ENCODE measurements at places on chromosomes 2 and 18.

DNA sequence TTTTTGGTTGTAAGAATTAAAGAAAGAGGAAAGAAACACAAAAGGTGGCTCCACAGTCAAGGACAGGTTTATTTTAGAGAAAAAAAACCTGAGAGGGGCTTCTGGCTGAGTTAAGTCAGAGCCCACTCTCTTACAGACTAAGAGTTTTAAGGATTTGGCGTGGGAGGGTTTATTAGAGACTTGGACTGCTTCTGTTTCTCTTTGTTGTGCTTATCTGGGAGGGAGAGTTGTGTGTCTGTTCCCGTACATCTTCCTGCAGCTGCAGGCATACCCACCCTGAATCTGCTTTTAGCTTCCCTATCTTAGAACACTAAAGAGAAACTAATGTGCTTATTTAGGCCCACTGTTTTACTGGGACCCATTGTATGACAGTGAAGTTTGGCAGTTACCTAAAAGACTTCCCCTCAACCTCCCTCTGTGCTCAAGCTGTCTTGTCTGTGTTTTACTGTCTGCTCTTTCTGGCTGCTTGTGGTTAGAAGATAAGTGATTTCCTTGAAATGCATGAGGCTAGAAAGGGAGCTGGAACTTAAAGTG is 2.7 kb downstream of the RSAD2 start:
- no peak for DNase-seq

- no peak for DNase-seq
These were observed 1.5 kb upstream of the LTBP1 start for GRCh38 chr2:32945286-32945685.

DNA sequence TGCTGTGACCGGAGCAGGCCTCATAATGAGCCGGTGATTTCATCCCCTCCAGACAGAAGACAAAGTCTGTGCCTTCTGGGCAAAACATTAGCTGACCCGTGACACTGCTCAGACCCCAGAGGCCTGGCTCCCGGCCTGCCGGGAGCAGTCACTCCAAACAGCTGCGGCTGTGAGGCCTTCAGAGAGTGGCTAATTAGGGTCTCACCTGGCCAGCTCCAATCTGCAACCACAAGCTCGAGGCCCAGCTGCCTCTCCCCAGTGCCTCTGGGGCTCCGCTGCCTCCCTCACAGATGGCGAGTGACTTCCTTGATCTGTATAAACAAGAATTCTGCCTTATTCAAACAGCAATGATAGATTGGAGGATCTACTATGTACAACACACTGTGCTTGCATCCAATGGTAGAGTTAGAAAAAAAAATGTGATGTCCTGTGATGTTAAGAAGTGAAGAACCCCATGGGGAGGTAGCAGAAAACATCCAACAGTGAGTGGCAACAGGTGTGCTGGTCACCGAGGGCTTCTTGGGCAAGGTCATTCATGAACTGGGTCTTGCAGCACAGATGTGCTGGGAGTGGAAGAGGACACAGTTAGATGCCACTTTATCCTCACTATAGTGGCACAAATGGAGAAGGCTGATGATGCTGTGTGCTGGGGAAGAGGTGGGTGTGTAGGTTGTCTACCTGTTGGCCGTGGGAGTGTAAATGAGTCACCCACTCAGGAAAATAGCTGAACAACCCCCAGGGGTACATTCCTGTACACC is 98.2 kb upstream of the ASAP2 start:
- DNase-seq: peak; percentile 59

DNA sequence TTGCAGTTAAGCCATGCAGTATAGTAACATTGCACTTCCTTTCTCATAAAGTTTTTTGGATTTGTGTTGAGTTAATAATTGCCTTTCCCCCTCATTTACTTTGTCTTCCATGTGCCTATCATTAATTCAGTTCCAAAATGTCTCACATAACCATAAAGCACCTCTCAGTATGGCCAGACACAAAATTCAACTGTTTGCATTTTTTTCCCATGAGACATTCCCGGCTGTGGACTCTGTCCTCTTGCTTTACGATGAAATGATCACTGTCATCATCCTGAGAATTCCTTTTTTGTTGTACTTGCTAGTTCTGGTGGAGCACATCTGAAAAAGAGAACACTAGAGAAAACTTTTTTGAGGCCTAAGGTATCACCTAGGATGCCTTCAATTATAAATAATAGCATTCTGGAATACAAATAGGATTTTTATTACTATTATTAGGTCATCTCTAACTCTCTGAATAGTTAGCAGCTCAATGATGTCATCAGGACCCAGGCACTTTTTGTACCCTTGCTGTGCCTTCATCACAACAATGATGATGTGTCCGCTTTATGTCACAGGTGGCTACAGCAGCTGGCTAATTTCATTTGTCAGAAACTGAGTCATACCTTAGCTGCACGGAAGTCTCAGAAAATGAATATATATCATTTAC is 8.5 kb upstream of the ATP8B1 start:
- DNase-seq: no peak

- DNase-seq: peak; percentile 98
These were observed at the start of gene PDE6D for GRCh38 chr2:231780909-231781797. Gene PDE6D, minus strand, starts transcription at chr2:231781282. Its CDS starts 168 bp downstream, at chr2:231781114.

DNA sequence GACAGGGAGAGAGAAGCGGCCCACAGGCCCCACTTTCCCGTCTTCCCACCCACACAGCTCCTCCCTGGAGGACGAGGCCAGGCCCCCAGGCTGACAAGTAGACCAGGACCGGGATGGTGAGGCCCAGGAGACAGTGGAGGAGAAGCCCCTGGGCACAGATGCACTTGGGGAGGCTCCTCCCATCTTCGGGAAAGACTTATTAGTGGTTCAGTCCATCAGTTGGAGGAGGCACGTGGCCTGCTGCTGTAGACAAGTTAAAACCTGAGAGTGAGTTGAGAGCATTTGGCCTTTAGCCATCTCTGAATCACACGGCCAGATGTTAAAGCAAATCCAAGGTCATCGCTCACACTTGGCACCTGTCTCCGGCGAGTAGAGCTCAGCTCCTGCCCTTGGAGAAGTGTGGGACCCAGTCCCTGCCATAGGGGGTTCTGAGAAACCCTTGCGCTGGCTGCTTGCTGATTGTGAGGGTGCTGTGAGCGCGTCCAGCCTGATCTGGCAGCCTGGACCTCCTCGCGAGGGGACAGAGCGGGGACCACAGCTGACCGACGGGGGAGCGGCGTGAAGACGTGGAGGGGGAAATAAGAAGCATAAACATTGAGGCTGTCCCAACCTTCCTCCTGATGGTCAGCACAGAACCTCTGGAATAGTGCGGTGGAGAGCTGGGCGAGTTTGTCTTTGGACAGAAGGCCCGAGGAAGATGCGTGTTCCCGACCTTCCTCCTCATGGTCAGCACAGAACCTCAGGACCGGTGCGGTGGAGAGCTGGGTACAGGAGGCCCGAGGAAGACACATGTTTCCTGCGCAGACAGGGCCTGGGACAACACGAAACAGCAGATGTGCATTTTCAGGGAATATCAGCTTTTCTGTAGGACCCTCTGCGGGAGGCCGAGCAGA is 24.7 kb upstream of the ALLC start:
- DNase-seq: peak; percentile 25

DNA sequence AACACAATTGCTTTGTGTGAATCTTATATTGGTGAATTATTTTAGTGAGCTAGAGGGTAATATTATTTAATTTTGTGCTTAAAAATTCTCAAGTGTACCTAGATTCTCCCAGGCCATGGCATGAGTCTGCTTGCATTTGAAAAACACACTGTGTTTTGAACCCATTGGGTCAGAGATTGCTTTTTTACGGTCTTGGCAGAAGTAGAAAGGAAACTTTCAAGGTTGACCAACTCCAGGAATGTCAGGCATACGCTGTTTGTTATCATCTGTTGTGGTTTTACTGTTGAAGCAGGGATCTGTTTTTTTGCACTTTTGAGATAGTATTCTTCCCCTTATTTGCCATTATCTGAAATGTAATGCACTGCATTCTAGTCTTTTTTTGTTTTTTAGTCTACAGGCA is 377.4 kb downstream of the RPRM start:
- no peak for DNase-seq

DNA sequence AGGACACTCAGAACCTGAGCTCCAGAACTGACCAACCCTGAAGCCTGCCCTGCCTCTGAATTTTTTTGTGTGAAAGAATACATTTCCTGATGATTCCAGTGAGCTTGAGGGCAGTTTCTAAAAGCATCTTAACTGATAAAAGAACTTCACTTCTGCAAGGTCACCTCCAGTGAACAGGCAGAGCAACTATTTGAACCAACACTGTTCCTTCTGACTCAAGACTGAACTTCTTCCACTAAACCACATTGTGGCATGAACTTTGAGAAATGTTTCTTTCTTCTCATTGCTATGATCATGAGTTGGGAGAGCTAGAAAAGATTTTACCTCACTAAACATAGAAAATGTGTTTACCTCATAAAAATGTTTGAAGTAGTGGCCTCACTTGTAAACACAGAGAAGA is 83.8 kb upstream of the SERTAD2 start:
- no peak for DNase-seq

DNA sequence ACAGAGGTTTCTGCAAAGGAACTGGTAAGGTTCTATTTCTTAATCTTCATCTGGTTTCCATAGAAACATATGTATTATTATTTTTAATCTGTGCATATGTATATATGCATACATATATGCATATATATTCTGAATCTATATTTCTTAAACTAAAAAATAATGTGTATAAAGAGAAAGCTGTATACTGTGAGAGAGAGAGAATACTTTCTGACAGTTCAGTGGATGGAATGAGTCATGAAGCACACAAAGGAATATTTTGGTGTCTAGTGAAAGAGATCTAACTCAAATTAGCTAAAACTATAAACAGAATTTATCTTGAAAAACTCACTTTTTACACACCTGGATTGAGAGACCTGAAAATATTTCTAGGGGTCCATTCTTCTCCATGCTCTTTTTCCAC is 1929.3 kb upstream of the LRRTM1 start:
- no peak for DNase-seq

All from mucosa of descending colon (tissue), 3 donors.